Tracheal epithelial cell (primary cell): ENCODE measurements at places on chromosomes 3 and 15. TPM values are rescaled to one million over a fixed set of nuclear protein-coding genes. Genes with fewer than 3 reads are reported as not detected.

Gene MESP2
- total RNA-seq = 0.48 and 1.3 TPM in 2 replicates

Gene ALDH1A3
- total RNA-seq = 214 and 3,131 TPM in 2 replicates

Gene STAB1
- 0.21 and 0.24 TPM in 2 replicates for total RNA-seq

Gene EXD1
- total RNA-seq = 0.21 and 0.72 TPM in 2 replicates

Gene SV2B
- under 0.01 and 0.24 TPM in 2 replicates for total RNA-seq

Gene CCR4
- not detected in 2 replicates for total RNA-seq

Gene SAMD7
- total RNA-seq = not detected in 2 replicates

Gene TRANK1
- 0.85 and 4.6 TPM in 2 replicates for total RNA-seq

Gene ARIH1
- total RNA-seq = 28.2 and 28.3 TPM in 2 replicates

Gene VIPR1
- total RNA-seq = 3.4 and 7.9 TPM in 2 replicates

Gene ADGRG7
- total RNA-seq = 38.3 TPM in 1 of 2 replicates, not detected in the other

Gene IDH3A
- total RNA-seq = 38.8 and 41.3 TPM in 2 replicates

Gene CCR9
- not detected in 2 replicates for total RNA-seq

Gene CHRNA5
- total RNA-seq = 2.6 and 5.1 TPM in 2 replicates

Gene GP9
- not detected in 2 replicates for total RNA-seq

Gene CRTAP
- total RNA-seq = 183 and 256 TPM in 2 replicates

Gene CTXN2
- total RNA-seq = not detected in 2 replicates

Gene HTR3E
- not detected in 2 replicates for total RNA-seq

Gene GOLGA6L7
- not detected in 2 replicates for total RNA-seq

Gene CNTN3
- 0.96 and 1.1 TPM in 2 replicates for total RNA-seq

Gene HRH1
- total RNA-seq = 3.6 and 8.9 TPM in 2 replicates

Gene CHRM5
- not detected in 2 replicates for total RNA-seq

Gene CDHR4
- not detected in 2 replicates for total RNA-seq

Gene BCL2A1
- 24.8 TPM in 1 of 2 replicates, not detected in the other for total RNA-seq

Gene SLC6A11
- 2.7 and 3.2 TPM in 2 replicates for total RNA-seq

Gene GOLGA8G
- total RNA-seq = under 0.01 TPM in 1 of 2 replicates, not detected in the other

Gene XPC
- total RNA-seq = 27.7 and 29.6 TPM in 2 replicates

Gene RNF7
- total RNA-seq = 39.9 and 42.2 TPM in 2 replicates

Gene ZNF620
- total RNA-seq = 0.64 and 1.2 TPM in 2 replicates

Gene CNTN4
- total RNA-seq = 0.21 TPM in 1 of 2 replicates, not detected in the other

Gene ROPN1B
- 0.24 TPM in 1 of 2 replicates, not detected in the other for total RNA-seq

Gene TM4SF18
- 0.21 and 8.0 TPM in 2 replicates for total RNA-seq

Gene KIF15
- total RNA-seq = 0.85 and 2.4 TPM in 2 replicates

Gene ONECUT1
- not detected in 2 replicates for total RNA-seq

Gene GASK1A
- total RNA-seq = 0.48 and 2.6 TPM in 2 replicates
